ENCODE measurements at places on chromosomes 7 and 10. TPM values are rescaled to one million over a fixed set of nuclear protein-coding genes. Genes with fewer than 3 reads are reported as not detected.

DNA sequence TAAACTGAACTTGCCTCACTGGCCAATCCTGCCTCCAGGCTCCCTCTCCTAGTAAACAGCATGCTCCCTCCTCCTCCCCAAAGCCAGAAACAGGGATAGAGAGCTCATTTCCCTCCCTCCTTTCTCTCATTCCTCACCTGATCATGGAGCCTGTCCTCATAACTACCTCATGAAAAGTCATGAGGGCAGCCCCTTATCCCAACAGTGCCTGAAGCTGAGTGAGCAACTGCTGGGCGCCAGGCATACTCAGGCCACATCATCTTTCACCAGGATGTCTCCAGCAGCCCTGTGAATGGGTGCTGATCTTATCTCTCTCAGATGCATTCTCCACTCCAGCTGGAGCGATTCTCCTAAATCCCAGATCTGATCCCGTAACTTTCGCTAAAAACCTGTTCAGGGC, 307.2 kb downstream of the PRPF18 start:
- H3K36me3 ChIP-seq, result no peaks in the 10 kb centered on the region
- H3K27me3 ChIP-seq, result no peaks in the 10 kb centered on the region
- no peak for DNase-seq
- peaks cover 41% of the 10 kb centered on the region for H3K4me1 ChIP-seq
- H3K4me3 ChIP-seq, result no peak overlapping the region
- H3K27ac ChIP-seq, result no peak overlapping the region

The SPDYE9 gene
- total RNA-seq, result not detected

The SUN3 gene
- total RNA-seq, result not detected

DNA sequence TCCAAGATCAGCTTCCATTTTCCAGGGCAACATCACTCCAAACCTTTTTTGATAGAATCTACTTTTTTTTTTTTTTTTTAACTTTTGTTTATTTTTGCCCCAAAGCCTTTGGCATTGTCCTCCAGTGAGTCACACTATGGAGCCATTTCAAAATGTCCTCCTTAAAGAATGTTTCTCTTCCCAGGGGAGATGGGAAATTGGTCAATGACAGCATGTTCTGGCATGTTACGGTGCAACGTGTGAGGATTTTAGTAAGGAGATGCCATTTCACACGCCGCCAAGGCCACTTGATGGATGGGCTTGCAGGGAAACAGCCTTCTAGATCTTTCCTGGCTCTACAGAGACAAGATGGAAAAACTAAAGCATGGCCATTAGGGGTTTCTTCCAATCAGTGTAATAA, 30.7 kb upstream of the TRIL start:
- peak overlapping the region; percentile 56 for H3K27ac ChIP-seq
- no peaks in the 10 kb centered on the region for H3K27me3 ChIP-seq
- no peak overlapping the region for H3K4me3 ChIP-seq
- H3K36me3 ChIP-seq, result no peaks in the 10 kb centered on the region
- peaks cover 33% of the 10 kb centered on the region for H3K4me1 ChIP-seq
- DNase-seq, result peak; percentile 92

DNA sequence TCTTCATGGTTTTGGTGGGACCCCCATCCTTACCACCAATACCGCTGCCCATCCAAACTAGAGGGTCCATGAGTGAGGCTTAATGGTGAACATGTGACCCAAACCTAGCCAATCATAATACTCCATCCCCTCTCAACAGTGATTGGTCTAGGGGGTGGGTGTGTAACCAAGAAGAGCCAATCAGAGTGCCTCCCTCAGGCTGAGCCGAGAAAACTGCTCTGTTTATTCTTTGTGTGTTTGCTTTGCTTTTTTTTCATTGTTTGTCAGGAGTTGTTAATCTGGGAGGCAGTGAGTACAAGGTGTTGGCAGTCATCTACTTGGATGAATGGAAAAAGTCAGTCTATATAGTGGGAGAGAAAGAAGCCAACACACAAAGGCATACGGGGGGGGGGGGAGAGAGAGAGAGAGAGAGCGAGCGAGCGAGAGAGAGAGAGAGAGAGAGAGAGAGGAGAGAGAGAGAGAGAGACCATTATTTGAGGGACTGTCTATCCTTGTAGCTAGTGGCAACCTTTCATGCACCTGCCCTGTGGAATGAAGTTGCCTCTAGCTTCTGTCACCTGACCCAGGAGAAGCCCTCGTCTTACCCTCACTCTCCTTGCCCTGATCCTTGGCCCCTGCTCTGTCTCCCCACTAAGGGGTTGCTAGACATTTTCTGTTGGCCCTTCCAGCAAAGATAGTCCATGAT, 441.7 kb downstream of the TYW1 start:
- H3K4me1 ChIP-seq, result no peaks in the 10 kb centered on the region
- H3K27me3 ChIP-seq, result no peaks in the 10 kb centered on the region
- no peak for DNase-seq
- no peak overlapping the region for H3K4me3 ChIP-seq

- no peaks in the 10 kb centered on the region for H3K36me3 ChIP-seq
- DNase-seq, result no peak
- no peaks in the 10 kb centered on the region for H3K27me3 ChIP-seq
- H3K4me1 ChIP-seq, result no peaks in the 10 kb centered on the region
Measured at GRCh38 chr10:13904064-13904463, 317.3 kb downstream of the PRPF18 start.

DNA sequence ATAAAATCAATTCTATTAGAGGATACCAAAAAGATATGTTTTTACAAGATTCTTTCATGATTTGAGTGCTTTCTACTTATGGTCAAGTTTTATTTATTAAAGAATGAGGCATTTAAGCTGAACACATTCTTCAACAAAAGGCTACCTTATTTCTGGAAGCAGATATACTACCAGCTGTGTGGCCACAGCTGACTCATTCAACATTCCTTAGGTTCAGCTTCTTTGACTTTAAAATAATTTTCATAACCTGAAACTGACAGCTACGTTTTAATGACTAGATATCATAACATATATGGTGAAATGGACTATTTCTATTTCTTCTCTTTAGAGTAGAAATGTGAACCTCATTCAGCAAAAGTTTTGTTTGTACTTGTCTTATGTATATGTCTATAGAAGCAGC, 414.2 kb upstream of the SEMA3C start:
- no peaks in the 10 kb centered on the region for H3K36me3 ChIP-seq
- H3K4me1 ChIP-seq, result no peaks in the 10 kb centered on the region
- no peak overlapping the region for H3K27ac ChIP-seq

DNA sequence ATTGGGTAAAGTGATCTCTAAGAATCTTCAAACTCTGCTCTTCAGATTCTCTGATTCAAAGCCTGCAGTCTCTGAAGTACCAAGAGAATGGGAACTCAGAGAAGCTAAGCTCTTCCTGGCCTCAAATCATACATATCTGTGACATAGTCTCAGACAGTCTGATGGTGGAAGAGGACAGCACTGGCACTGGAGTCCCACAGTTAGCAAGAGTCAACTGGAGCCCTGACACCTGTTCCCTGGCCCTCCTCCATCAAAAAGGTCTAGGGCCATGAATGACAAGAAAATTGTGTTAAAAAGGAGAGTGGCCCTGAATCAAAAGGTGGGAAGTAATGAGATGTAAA, 37.7 kb downstream of the PRSS2 start:
- no peaks in the 10 kb centered on the region for H3K36me3 ChIP-seq
- H3K4me1 ChIP-seq, result no peaks in the 10 kb centered on the region
- no peak overlapping the region for H3K27ac ChIP-seq
- no peak overlapping the region for H3K4me3 ChIP-seq
- peaks cover 61% of the 10 kb centered on the region for H3K27me3 ChIP-seq
- no peak for DNase-seq

DNA sequence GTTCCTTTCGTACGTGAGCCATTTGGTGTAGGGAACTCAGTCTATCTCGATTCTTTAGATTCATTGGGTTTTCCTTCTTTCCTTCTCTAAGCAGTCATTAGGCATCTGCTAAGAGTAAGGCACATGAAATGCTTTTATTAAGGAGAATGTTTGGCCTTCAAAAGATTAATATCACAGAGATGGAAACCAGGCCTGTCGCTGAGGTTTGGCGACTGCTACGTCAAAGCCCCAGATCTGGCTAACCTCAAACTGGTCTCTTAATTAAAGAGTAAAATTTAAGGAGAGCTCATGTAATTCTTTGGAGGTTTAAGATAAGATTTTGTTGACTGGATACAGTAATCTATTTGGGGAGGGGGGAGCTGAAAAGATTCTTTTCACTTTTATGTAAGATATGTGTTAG, 189.8 kb downstream of the JCAD start:
- no peaks in the 10 kb centered on the region for H3K27me3 ChIP-seq
- no peaks in the 10 kb centered on the region for H3K36me3 ChIP-seq
- no peak overlapping the region for H3K27ac ChIP-seq
- no peak overlapping the region for H3K4me3 ChIP-seq
- H3K4me1 ChIP-seq, result no peaks in the 10 kb centered on the region
- DNase-seq, result no peak

DNA sequence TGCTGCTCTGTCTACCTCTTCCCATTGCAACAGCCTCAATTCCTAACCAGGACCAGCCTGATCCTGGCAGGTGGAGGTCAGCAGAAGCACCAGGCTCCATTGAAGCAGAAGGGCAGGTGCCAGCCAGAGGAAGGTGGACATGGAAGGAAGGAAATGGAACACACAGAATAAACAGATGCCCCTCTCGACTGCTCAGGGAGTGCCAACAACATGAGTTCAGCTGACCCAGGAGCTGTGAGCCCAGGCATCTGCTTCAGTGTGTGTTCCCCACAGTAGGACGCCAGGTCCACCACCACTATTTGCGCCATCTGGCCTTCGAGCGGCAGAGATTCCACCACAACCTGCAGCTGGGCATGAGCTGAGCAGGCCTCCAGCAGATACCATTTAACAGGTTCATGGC, 56.7 kb downstream of the GPAM start:
- H3K4me3 ChIP-seq, result no peak overlapping the region
- H3K27ac ChIP-seq, result no peak overlapping the region
- no peaks in the 10 kb centered on the region for H3K36me3 ChIP-seq
- no peaks in the 10 kb centered on the region for H3K4me1 ChIP-seq
- H3K27me3 ChIP-seq, result no peaks in the 10 kb centered on the region
- DNase-seq, result no peak

The PHYH gene
- 41.4 TPM for total RNA-seq

- H3K36me3 ChIP-seq, result no peaks in the 10 kb centered on the region
- no peak for DNase-seq
- H3K4me3 ChIP-seq, result no peak overlapping the region
Measured at GRCh38 chr7:5666361-5666760, 115.1 kb downstream of the RNF216 start.

The MALRD1 gene
- total RNA-seq, result 7.5 TPM

The PLAC9 gene
- 37.5 TPM for total RNA-seq

The ZNF736 gene
- 10.0 TPM for total RNA-seq
